ENCODE measurements at places on chromosomes 13 and 19.

GRCh38 chr19:42284066-42284501 lies 15.0 kb downstream of the CIC start:
- DNase-seq = peak; percentile 89

- DNase-seq = no peak
These were observed 958.4 kb upstream of the SLC10A2 start for GRCh38 chr13:104024416-104025170.

GRCh38 chr13:88802886-88803285 lies 1131.7 kb downstream of the SLITRK5 start:
- no peak for DNase-seq

DNA sequence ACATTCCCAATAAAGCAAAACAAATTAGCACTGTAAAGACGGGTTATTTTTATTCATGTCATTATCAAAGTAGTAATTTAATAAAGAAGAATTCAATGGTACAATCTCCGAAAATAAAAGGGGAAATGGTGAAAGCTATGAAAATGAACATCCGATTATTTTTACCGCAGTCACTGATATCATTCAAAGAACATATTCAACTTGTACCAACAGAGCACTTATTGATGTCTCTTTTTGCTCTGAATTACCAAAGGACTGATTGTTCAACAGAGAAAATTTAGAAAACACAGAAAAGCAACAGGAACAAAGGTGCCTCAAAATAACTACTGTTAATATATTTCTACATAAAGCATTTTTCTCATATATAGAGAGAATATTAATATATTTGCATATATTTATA lies 119.4 kb downstream of the DIAPH3 start:
- DNase-seq = no peak

- peak; percentile 10 for DNase-seq
These were observed 28.7 kb upstream of the KCTD15 start for GRCh38 chr19:33767898-33768413.

DNA sequence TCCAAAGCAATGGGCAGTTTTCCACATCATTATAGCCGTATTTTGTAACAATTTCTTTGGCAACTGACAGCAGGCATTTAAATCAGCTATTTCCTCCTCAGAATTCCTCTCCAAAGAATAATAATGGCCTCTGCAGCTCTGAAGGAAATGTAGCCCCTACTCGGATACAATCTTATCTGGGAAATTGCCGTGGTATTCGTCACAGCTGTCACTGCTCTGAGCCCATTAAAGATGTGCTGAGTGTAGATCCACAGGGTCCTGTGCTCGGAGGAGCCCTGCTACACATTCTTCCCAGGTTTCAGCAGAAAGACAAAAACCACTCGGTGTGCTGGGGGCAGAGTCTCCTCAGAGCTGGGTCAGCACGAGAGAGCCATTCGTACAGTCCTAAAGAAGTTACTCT lies 33.1 kb downstream of the MZT1 start:
- no peak for DNase-seq

GRCh38 chr19:35848486-35848885 lies 3.8 kb downstream of the NPHS1 start:
- DNase-seq = no peak

- DNase-seq = no peak
These were observed 12.7 kb upstream of the LILRA5 start for GRCh38 chr19:54325631-54326030.

- peak; percentile 87 for DNase-seq
These were observed 17.9 kb downstream of the DEDD2 start for GRCh38 chr19:42199440-42200115.

- DNase-seq = no peak
These were observed 44.6 kb downstream of the PTPRS start for GRCh38 chr19:5296021-5296420.

DNA sequence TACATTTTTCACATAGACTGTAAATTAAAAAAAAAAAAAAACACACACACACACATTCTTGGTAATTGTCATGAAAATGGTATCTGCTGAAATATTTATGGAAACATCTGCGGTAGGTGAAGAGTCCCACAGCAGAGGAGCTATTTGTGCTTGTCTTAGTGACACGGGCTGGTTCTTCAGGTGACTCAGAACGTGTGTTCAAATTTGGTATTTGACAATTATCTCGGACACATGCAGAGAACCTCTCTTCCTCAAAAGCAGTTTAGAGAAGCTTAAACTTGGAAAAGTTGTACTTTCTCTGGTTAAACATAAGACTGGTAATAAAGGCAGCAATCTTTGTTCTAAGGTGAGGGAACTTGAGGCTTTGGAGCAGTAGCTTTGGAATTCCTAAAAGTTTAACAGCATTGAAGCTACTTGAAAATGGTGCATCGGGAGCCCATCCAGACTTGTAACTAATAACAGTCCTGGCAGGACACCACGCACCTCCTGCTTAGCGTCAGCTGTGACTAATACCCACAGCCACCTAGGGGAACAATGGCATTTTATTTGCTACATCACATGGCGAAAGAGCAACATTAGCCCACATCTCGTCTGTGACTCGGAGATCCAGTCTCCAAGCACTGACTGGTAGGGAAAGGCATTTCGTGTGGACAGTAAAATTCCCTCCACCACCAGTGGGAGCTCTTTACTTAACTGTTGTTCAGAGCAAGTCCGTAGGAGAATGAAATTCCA lies 1505.1 kb upstream of the SLC10A2 start:
- no peak for DNase-seq

DNA sequence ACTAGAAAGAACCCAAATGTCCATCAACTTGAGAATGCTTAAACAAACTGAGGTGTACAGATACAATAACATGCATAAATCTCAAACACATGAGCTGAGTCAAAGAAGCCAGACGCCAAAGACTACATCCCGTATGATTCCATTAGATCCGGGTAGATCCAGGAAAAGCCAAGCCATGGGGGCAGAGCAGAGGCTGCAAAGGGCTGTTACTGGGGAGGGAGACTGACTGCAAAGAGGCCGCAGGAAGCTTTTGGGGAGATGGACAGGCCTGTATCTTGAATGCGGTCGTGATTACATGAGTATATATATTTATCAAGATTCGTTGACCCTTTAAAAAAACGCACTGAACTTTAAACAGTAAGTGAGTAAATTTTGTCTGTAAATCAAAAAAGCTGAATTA lies 28.7 kb downstream of the GGACT start:
- no peak for DNase-seq

GRCh38 chr13:71806886-71807285 lies 60.1 kb downstream of the DACH1 start:
- no peak for DNase-seq

- no peak for DNase-seq
These were observed 30.4 kb downstream of the TPT1 start for GRCh38 chr13:45310341-45311131.

DNA sequence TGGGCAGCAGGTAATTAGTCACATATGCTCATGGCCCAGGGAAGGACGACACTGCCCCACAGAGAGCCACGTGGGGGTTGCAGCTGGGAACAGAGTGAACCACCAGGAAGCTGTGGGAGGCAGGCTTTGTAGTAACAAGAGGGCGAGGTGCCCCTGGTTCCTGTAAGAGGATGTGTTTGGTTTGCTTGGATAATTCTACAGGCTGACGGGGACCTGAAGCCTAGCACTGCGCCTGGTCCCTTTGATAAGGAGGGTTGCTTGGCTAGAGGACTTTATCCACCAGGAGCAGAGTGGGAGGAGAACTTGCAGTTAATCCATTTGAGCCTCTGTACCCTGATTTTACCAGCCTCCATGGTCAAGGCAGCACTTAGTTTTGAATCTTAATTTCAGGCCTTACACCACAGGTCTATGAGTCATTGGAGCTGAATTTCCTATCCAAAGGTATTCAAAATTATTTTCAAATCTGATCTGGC lies 67.4 kb upstream of the CLDN10 start:
- no peak for DNase-seq

- peak; percentile 32 for DNase-seq
These were observed 19.6 kb upstream of the B3GNT3 start for GRCh38 chr19:17775245-17775927.

GRCh38 chr19:42178791-42179674 lies 38.4 kb downstream of the DEDD2 start:
- no peak for DNase-seq

DNA sequence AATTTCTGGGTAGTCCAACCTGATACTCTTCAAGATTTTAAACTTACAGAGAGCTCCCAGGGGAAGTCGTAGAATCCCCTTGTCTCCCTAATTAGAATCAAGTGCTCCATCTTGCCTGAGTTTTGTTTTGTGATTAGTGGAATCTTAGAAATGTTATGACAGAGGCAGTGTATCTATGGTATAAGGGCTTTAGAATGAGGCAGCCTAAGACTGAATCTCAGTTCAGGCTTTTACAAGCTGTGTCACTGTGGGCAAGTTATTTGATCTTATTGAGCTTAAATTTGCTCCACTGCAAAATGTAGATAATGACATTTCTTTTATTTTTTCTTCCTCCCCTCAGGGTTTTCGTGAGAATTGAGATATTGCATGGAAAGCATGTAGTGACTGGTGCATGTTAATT lies 215.5 kb downstream of the POSTN start:
- no peak for DNase-seq

DNA sequence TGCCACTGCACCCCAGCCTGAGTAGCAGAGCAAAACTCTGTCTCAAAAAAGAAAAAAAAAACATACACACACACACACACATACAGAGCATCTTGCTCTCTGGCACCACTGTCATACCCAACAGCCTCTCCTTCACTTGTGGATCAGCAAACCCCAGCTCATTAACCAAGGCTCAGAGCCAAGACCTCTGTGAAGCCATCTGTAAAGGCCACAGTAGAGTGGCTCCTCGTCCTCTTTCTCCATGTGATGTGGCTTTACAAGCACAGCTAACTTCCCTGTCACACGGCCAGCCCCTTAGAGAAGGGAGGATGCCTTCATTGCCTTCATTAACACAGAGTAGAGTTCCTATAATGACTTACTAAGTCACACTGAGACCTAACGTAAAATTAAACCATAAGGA lies 62.7 kb upstream of the LSM14A start:
- DNase-seq = no peak

- no peak for DNase-seq
These were observed 193.1 kb downstream of the KCTD12 start for GRCh38 chr13:76693086-76693485.

DNA sequence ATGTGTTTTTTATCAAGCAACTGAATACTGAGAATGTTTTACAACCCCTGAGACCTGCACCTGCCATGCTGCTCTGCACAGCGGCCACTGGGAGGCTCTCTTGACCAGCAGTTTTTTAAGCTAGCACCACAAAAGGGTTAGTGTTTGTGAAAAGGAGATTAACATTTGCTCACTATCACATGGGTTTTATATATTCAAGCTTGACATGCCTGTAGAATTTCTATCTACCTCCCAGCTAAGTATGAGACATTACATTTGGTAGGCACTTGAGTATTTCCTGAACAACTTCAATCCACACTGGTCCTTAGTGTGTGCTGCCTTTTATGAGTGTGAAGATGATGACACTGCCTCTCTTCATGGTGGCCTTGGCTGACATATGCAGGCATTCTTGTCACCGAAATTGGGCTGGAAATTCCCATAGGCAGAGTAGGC lies 1238.9 kb downstream of the UQCRFS1 start:
- no peak for DNase-seq

GRCh38 chr19:10918359-10918758 lies 10.1 kb downstream of the YIPF2 start:
- DNase-seq = no peak

DNA sequence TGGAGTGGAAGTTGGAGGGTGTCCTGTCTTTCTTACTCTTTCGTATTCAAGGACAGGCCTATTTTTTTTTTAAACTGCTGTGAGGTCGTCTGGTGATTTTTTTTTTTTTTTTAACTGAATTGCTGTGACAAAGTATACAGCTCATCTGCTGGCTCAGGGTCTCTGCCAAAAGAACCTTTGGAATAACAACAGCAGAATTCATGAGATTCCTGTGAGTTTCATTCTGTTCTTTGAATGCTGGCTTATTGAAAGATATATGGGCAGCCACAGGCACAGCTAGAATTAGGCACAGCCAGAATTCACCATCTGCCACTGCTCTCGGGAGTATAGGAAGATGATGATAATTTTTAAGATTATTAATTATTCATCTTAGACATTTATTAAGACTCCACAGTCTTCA lies 21.4 kb upstream of the FRY start:
- DNase-seq = no peak

GRCh38 chr19:310141-310651 lies 19.0 kb upstream of the PLPP2 start:
- DNase-seq = no peak

DNA sequence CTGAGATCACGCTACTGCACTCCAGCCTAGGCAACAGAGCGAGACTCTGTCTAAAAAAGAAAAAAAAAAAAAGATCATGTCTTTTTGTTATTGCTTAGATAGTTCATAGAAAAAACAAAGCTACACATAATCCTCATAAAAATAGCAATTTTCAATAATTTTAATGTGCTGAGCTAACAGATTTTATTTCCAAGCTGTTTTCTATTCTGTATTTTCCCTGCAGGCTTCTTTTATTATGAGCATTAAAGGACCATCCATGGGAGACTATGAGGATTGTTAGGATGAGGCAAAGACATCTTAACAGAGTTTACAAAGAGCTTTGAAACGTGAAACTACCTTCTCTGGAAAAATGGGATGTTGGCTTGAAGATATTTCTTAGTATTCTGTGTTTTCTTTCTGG lies 71.6 kb downstream of the PCCA start:
- no peak for DNase-seq

- no peak for DNase-seq
These were observed 1.0 kb upstream of the REX1BD start for GRCh38 chr19:18587561-18587960.

DNA sequence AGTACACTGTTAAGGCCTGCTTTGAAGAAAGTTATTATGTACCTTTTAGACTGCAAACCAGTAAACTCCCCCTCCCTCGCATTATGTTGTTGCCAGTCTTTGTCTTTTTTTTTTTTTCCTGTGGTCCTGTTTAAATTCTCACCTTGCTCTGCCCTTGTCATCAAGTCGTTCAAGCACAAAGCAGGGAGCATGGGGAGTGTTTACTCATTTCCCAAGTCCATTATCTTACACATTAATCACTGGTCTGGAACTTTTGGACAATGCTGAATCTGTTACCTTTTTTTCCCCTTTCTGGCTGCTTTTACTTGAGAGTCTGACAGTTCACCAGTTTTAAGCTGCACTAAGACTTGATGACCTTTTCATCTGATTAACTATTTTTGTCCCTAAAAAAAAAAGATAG lies 108.2 kb downstream of the DACH1 start:
- no peak for DNase-seq

DNA sequence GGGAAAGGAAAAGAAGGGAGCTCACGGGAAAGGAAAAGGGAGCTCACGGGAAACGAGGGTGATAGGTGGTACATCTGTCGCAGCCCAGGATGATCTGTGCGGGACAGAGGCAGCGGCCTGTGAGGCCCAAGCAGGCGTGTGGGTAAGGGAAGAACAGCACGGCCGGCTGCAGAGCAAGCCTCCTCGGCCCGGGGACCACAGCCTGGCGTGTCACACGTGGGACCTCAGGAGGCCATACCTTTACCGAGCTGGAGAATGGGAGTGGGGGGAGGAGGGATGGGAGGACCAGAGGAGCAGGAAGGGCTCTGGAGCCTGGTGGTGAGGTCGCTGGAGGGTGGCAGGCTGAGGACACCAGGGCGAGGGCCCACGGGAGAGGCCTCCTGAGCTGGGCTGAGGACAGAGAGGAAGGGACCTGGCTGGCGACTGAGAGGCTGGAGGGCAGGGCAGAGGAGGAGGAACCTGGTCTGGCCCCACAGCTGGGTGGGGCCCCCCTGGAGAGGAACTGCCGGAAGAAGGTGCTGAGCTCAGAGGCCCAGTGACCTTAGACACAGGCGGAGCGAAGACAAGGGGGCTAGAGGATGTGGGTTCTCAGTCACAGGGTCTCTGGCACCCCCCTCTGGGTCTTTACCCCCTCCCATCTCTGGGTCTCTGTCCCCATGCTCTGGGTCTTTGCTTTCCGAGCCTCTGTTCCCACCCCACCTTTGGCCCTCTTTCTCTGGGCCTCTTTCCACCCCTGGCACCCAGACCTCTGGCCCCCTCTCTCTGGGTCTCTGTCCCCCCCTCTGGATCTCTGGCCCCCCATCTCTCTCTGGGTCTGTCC lies 2.9 kb upstream of the FTL start:
- peak; percentile 54 for DNase-seq

All from activated CD4-positive, alpha-beta T cell treated with anti-CD3 and anti-CD28 coated beads, Interleukin-2, amount 50 U/mL, for 16 hours (primary cell).